ENCODE measurements at places on chromosomes 4 and X. TPM values are rescaled to one million over a fixed set of nuclear protein-coding genes. Genes with fewer than 3 reads are reported as not detected.

- no peaks in the 10 kb centered on the region for H3K27me3 ChIP-seq
- no peaks in the 10 kb centered on the region for H3K36me3 ChIP-seq
- no peak overlapping the region for H3K4me3 ChIP-seq
- no peak for DNase-seq
- no peaks in the 10 kb centered on the region for H3K4me1 ChIP-seq
Measured at GRCh38 chr4:61461956-61462355, 261.8 kb downstream of the ADGRL3 start.

DNA sequence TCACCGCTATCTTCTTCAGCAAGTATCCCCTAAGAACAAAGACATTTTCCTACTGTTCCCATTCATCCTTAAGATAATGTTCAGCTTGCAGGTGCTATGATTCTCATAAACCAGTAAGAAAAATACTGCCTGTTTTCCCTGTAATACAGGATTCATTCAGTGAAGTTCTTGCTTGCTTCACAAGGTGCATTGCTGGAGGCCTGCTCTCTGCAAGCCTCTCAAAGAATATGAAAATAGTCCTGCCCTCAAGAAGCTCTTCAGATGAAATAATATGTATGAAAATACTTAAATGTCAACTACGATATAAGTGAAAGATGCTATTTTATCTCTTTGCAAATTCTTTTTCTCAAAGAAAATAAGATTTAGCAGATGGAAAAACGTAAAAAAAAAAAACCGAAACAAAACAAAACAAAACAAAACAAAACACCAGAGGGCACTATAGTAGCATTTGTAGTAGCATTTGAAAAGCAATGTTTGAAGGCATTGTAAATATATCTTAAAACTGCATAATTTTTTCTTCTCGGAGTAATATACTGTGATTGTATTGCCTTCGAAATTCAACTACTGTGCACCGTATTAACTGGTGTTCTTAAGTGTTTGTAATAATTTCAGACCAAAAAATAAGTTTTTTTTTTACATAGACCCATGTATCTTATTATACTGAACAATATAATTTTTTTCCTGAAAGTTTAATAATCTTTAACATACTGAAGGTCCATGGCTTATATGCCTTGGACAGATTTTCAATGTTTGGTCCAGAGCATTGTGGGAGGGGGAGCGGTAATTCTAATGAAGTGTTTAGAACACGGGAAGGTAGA is 26.0 kb downstream of the ADH4 start:
- H3K27me3 ChIP-seq, result peaks cover 2% of the 10 kb centered on the region
- no peaks in the 10 kb centered on the region for H3K36me3 ChIP-seq
- no peaks in the 10 kb centered on the region for H3K4me1 ChIP-seq
- no peak overlapping the region for H3K27ac ChIP-seq

DNA sequence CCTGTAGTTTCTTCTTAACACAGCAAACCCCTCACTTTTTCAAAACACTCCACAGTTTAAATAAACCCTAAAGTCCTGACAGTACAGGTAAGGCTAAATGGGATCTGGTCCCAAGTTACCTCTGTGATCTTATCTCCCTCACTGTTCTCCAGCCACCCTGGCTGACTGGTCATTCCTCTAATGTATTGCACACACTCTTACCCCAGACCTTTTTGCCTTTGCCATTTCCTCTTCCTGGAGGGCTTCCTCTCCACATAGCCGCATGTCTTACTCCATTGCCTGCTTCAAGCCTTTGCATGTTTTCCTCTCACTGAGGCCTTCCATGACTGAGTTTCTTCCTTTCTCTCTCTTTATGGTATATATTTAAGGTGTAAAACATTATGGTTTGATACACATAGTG is 19.5 kb upstream of the ANXA3 start:
- H3K4me3 ChIP-seq, result no peak overlapping the region
- peaks cover 2% of the 10 kb centered on the region for H3K36me3 ChIP-seq
- H3K27me3 ChIP-seq, result peaks cover 13% of the 10 kb centered on the region

- no peak overlapping the region for H3K4me3 ChIP-seq
- no peak for DNase-seq
- H3K4me1 ChIP-seq, result no peaks in the 10 kb centered on the region
- H3K36me3 ChIP-seq, result no peaks in the 10 kb centered on the region
Measured at GRCh38 chrX:91414713-91415112, 19.9 kb upstream of the PABPC5 start.

The REPS2 gene
- total RNA-seq, result 0.31 TPM

The MPC1L gene
- not detected for total RNA-seq

The ASB12 gene
- total RNA-seq, result not detected

DNA sequence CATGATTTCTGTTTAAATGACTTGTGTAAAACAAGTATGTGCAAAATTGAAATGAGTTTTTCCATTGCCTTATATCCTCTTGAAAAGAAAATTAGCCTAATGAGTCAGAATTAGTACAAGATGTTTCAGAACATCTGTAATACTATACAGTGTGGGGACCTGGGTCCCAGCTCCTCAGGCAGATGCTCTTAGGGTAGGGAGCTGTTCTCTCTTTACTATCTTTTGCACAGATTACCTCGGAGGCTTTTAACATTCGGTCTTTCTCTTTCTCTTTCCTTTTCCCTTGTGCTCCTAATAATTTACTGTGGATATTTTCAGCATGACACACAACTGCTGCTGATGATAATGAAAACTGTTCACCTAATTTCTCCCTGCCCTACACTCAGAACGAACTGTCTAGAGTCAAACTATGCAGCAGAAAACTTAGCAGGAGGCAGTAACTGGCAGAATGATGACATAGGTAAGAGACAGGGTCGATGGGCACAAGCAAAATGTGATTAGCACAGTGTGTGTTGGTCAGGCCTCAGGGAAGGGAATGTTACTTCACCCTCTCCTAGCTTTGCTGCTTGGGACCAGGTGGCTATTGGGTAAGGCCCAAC is 455.3 kb downstream of the PDHA2 start:
- no peaks in the 10 kb centered on the region for H3K4me1 ChIP-seq
- no peak for DNase-seq
- H3K27me3 ChIP-seq, result no peaks in the 10 kb centered on the region
- H3K36me3 ChIP-seq, result no peaks in the 10 kb centered on the region
- no peak overlapping the region for H3K27ac ChIP-seq
- no peak overlapping the region for H3K4me3 ChIP-seq

- no peak for DNase-seq
- no peak overlapping the region for H3K4me3 ChIP-seq
- peaks cover 7% of the 10 kb centered on the region for H3K4me1 ChIP-seq
- no peak overlapping the region for H3K27ac ChIP-seq
- H3K36me3 ChIP-seq, result no peaks in the 10 kb centered on the region
Measured at GRCh38 chrX:71215338-71215912, 7.6 kb upstream of the GJB1 start.

DNA sequence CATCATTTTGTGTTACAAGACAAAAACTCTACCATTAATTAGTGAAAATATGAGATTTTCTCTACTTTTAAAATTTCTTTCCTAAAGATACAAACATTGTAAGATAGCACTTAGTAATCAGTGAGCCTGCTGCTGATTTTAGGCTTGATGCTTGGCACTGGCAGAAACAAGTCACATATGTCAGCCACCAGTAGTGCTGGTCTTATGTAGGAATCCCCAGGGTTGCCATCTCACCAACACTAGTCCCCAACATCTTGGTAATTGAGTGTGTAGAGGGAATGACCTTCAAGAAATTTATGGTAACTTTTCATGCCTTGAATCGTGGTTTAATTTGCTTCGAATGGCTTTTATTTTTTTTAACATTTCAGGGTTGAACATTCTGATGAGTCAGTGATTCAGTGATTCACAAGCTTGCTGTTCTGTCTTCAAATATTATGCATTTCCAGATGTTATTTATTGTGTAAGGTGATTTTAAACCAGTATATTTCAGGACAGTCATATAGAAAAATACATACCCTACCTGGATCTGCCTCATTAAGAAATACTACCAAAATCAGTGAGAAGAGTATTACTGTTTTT is 11.9 kb downstream of the EXOC1 start:
- H3K4me3 ChIP-seq, result no peak overlapping the region
- no peaks in the 10 kb centered on the region for H3K27me3 ChIP-seq
- DNase-seq, result no peak
- peaks cover 15% of the 10 kb centered on the region for H3K36me3 ChIP-seq

DNA sequence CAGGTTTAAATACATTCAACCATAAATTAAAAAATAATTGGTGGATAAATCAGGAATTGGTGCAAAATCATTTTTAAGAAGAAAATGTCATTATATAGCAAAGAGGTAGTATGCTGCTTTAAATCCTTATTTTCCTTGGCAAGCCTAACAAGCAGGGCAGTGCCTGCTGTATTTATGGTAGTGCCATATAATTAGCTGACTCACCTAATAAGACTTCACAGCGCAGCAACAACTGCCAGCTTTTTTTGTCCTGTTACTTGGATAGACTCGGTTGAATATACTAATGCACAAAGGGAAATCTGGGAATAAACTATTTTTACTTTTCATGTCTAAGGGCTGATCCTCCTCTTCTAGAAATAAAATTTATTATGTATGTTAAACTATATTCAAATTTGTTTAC is 99.1 kb downstream of the SNCA start:
- H3K36me3 ChIP-seq, result no peaks in the 10 kb centered on the region
- no peak for DNase-seq
- no peak overlapping the region for H3K27ac ChIP-seq
- peaks cover 8% of the 10 kb centered on the region for H3K27me3 ChIP-seq
- H3K4me1 ChIP-seq, result no peaks in the 10 kb centered on the region

DNA sequence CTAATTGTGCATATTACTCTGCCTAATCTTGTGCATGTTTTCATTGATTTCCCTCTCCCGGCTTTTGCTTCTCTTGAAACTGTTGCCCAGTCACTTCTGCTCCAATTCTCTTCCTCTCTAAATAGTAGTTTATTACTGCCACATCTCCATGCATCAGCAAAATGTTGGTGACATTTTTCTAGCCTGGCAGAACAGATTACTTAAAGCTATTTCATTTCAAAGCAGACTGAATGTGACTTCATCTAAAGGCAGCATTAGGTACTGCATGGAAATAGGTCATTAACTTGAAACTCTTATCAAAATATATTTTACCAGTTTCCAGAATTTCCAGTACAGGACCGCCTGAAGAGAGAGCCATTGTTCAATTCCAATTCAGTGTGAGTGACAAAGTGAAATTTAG is 52.4 kb downstream of the HPGDS start:
- no peak overlapping the region for H3K27ac ChIP-seq
- no peaks in the 10 kb centered on the region for H3K4me1 ChIP-seq
- H3K36me3 ChIP-seq, result peaks cover 22% of the 10 kb centered on the region
- no peak overlapping the region for H3K4me3 ChIP-seq
- DNase-seq, result no peak

The HHIP gene
- total RNA-seq, result not detected
